T1000 (cell line): ENCODE measurements at places on chromosomes 11 and 22.

DNA sequence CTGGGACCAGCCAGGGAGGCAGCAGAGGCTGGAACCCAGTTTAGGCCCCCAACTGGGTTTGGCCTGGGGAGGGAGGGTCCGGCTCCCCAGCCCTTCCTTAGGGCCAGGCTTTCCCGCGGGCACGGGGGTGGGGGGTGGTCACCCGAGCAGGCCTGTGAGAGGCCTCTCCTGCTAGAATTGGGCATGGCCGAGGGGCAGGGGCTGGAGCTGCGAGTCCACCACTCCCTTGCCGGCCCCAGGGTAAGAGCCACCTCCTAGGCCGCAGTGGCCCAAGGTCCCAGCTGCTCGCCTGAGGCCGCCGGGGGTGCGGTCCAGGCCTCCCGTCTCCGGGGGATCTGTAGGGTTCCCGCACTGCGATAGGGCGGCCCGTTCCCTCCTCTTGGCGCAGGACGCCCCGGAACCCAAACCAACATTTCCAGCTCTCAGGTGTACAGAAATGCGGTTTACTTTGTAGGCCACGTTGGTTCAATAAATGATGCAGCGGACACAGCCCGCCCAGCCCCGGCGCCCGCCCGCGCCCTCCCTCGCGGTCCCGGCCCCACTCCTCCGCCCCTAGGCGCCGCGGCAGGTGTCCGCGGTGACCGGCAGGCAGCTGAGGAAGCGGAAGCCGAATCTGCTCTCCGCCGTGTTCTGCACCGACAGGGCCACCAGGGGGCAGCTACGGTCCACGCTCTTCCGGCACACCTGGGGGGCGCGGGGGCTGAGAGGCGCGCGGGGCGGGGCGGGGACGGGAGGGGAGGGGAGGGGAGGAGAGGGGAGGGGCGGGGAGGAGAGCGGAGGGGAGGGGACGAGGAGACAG lies 5.9 kb downstream of the LMNTD2 start:
- DNase-seq: peak; percentile 5

DNA sequence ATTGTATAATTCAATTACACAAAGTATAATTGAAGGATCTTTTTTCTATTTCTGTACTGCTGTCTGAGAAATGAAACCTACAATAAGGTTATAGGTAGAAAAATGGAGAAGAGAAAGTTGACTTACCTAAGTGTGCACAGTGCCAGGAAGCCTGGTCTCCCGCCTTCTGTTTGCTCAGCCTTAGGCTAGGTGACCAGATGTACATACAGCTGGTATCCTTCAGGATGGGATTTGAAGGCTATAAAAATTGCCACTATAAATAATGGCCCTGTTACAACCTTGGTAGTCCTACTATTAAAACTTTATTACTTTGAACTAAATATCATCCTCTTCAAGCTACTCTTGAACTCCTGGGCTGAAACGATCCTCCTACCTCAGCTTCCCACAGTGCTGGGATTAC lies 19.7 kb downstream of the OR51E2 start:
- DNase-seq: no peak

DNA sequence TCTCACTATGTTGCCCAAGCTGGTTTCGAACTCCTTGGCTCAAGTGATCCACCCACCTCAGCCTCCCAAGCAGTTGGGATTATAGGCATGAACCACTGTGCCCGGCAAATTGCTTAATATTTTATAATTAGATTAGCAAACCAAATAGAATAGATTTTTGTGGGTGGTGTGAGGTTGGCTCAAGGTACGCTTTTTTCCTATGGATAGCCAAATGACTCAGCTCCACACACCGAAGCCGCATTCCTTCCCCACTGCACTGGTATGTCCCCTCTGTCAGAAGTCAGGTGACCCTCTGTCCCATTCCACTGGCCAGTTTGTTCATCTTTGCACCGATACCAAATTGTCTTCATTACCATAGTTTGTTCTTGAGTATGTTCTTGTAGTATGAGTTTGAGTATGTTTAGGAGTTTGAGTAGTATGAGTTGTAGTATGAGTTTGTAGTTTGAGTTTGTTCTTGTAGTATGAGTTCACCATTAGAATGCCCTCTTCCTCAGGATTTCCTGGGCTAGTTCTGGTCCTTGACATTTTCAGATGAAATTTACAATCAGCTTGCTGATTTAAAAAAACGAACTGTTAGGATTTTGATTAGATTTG lies 19.4 kb downstream of the SUSD2 start:
- DNase-seq: peak; percentile 14

- no peak for DNase-seq
Observed at GRCh38 chr22:21624120-21624879, 5.5 kb downstream of the YDJC start.

GRCh38 chr11:35121326-35121865 lies 17.6 kb upstream of the CD44 start:
- DNase-seq: no peak

GRCh38 chr11:106983991-106984390 lies 34.3 kb downstream of the GUCY1A2 start:
- DNase-seq: no peak

- peak; percentile 7 for DNase-seq
Observed at GRCh38 chr11:95512682-95513081, 276.9 kb downstream of the FAM76B start.

GRCh38 chr11:12824281-12825041 lies 150.2 kb downstream of the TEAD1 start:
- no peak for DNase-seq

DNA sequence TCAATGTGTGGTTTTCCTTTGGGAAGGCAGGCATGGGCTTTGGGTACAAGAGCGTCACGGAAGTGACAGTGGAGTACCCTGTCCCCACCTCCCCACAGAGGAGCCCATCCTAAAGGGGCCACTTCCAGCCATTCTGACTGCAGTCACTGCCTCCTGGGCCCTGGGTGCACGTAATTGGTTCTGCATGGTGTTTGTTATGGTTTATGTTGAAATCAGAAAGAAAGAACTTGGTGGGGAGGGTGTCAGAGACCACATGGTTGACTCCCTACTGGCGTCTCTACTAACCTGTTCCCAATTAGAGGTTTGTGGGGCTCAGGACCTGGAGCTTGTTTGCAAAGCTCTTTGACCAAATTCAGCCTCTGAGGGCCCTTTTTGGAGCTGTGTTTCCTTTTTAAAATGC lies 40.8 kb downstream of the RIBC2 start:
- no peak for DNase-seq

DNA sequence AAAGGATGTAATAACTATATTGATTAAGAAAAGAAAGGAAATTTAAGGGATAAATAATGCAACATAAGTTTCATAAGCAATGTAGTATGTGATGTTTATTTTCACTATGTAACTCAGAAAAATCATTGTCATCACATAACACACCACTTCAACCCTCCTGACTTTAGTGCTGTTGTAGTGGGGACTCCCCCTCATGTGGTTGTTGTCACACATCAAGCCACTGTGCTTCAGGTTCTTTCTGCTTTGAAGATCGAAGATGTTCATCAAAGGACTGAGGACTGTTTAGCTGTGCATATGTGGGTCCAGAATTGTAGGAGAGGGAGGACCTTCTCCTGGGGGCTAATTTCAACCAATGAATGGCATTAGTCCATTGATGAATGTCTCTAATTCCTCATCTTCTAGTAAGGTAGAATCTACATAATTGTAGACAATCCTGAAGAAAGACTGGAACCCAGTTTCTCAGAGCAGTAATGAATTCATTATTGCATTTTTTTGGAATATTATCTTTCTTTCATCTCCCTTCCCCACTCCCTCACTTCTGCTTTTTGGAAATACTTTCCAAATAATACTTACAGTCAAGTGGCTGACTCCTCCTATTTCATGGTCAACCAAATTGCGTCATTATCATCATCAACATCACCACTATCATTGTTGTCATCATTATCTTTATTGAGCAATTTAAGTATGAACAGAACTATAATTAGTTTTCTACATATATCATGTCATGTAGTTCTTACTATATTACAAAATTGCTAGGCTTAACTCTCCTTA lies 9.8 kb upstream of the CARD16 start:
- no peak for DNase-seq

DNA sequence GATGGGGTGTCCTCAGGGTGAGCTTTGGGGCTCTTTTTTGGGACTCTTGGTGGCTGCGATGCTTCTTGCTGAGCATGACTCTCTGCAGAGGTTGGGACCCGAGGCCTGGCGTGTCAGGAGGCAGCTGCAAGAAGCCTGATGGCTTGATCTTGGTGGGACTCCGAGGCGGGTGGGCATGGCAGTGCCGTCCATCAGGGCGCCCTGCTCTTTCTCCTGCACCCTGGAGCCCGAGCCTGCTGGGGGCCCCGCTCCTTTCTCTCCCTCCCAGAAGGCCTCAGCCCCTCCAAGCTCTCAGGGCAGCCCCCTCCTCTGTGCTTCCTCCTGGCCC lies 432.7 kb downstream of the TBC1D22A start:
- DNase-seq: no peak

DNA sequence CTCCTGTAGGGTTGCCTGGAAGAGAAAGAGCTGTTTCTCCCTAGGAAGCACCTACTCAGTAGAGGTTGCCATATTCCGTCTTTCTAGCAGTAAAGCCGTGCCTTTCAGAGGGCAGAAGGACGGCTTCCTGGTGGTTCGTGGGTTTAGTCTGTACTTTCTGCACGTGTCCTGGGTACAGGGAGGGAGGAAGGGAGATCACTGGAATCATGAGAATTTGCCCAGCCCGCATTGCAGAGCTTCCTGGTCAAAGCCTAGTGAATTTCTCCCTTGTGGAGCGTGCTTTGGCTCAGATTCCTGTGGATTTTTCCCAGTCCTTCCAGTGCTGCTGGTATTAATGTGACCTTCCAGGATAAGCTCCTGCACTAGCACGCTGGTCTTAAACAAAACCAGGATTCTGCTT lies 44.9 kb downstream of the GRAMD1B start:
- no peak for DNase-seq

GRCh38 chr11:64713016-64713707 lies 9.8 kb downstream of the NRXN2 start:
- DNase-seq: no peak
